ENCODE measurements at places on chromosomes 3 and 15.
A peak's percentile ranks its signal among the peaks of the same experiment; 100 is the strongest.

DNA sequence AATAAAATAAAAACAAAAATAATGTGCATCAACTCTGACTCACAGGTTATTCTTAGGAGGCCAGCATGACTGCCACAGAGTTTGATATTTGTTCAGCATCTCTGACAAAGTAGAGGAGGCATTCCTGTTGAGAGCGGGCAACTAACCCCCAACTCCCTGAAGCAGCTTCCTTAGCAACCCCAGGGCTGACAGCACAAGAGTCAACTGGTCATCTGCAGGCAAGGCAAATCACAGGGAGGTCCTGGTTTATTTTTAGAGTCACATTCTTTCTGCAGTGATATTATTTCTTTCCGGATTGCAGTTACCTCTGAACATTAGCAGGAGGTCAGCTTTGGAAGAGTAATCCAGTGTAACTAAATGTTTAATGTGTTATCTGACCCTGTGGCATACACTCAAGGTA lies 273.0 kb downstream of the PLCL2 start:
- no peak for DNase-seq

- DNase-seq, result peak; percentile 22
Measured at GRCh38 chr3:117019082-117019713, 309.6 kb downstream of the TUSC7 start.

DNA sequence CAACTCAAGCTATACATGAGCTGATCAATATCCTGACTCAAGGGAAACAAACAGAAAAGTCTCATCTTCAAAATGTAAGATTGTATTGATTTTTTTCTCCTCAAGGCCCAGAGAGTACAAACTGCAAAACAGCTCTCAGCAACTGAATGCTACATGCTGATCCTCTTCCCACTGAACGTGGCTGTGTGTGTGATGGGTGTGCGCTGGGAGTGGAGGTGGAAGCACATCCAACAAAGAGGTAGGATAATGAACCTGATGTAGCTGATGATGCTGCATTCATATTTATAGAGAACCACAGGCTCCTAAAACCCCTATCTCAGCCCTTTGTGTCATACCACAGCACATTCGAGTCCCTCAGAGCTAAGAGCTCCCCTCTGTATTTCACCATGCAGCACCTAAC lies 56.8 kb downstream of the GABRB3 start:
- DNase-seq, result no peak

DNA sequence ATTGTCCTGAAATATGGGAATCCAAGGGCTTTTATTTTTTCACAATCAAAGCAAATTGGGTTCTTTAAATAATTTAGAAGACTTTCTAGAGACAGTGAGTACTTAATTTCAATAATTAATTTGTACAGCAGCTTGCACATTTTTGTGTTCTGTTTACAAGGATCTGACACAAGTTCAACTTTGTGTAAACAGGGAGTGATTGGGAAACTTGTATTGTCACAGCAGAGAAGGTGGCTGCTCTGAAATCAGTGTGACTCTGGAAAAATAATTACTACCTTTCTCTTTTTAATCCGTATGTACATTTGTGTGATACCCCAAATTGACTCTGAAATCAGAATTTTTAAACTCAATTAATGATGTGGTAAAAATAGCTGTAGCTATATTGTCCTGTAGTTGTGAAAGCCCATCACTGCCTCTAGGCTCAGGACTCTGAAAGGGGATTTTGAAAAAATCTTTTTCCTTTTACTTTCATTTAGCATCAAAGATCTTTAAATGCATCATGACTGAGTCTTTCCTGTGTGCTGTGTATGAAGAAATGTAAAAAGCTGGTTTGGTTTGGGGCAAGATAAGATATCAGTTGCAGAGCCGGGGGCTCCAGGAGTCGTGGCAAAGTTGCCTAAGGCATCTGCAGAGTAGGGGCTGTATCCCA lies 45.1 kb downstream of the MFSD1 start:
- DNase-seq, result no peak
